AG08396 (cell line): ENCODE measurements at places on chromosomes 3 and 15.

- no peak for DNase-seq
These were observed 44.8 kb downstream of the CEMIP start for GRCh38 chr15:80823995-80824394.

- no peak for DNase-seq
These were observed 571.8 kb downstream of the FOXP1 start for GRCh38 chr3:71011565-71012287.

DNA sequence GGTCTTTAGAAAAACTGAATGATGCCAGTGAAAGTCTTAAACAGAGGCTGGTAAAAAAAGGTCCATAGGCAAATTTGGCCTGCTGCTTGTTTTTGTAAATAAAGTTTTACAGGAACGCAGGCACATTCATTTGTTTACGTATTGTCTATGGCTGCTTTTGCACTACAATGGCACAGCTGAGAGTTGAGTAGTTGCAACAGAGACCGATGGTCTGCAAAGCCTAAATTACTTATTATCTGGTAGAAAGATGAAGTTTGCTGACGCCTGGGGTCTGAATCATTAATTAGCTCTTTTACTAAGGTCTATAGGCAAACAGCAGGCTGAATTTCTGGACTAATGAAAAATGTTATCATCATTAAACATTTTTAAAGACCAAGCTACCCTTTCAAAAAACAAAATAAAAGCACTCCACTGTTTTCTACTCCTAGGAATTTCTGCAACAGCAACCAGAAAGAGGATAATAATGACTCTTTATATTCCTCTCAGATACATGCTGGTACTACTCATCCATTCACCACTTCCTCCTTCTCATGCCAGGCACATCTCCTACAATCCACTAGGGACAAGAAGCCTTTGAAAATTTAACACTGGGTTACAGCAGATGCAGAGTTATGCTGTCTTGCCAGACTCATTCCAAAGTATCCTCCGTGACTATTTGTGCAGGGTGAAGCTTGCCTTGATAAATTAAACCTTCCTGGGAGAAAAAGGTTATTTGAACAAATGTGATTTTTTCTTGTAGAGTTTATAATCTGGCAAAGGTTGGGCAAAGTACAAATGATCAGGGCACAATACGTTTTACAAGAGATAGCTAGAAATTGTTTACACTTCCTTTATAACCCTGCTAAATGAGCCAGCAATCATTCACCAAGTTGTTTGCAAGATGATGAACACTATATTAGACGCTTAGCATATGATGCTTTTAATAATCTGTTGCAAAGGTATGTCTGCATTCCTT, 6.0 kb downstream of the GATM start:
- DNase-seq: no peak

DNA sequence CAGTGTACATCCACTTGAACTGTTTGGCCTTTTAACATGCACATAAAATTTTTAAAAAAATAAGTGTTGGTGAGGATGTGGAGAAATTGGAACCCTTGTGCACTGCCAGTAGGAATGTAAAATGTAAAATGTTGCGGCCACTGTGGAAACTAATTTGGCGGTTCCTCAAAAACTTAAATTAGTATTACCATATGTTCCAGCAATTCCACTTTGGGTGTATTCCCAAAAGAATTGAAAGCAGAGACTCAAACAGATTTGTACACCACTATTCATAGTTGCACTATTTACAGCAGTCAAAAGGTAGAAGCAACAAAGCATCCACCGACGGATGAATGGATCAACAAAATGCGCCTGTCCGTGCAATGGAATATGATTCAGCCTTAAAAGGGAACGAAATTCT, 55.2 kb upstream of the SEC61A1 start:
- no peak for DNase-seq

GRCh38 chr3:197224034-197224444, 74.4 kb downstream of the DLG1 start:
- DNase-seq: peak; percentile 34

DNA sequence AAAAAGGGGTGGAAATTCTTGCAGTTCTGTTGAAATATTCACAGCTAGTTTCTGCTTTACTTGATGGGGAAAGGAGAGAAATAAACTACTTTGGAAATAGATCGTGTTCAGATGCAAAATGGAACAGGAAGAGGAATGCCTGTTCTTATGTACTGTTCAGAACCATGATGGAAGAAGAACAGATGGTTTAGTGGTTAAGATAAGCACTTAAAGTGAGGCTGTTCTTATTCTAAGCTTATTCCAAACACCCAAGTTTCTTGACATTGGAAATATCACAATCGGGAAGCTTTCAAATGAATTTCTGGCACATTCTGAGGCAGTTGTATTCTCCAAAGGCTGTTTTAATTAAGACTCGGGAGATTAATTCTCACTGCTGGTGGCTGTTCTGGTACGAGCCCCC, 228.5 kb downstream of the LSAMP start:
- no peak for DNase-seq

DNA sequence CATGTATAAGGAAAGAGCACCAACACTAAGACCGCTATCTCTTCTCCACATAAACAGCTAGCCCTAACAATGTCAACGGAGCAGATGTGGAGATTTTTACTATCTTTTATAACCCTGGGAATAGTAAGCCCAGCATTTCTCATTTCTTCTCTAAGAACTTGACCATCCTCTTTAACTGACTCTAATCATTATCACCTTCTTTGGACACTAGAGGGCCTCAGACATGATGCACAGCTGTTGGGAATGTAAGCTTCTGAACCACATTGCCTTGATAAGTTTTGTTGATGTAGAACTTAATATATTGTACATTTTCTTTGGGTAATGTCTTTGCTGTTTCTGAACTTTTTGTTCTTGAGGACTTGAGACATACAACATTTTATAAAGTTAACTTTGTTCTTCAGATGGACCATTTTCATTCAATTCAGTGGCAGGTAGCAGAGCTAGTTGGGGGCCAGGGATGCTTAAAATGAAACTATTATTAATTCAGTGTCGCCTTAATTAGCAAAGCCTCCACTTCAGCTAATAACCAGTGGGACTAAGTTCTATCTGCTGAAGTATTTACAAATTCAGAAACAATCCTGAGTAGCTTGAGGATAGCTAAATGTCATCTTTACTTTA, 9.6 kb upstream of the TAGLN3 start:
- peak; percentile 37 for DNase-seq

GRCh38 chr3:103055021-103055520, 620.3 kb downstream of the ZPLD1 start:
- DNase-seq: no peak

DNA sequence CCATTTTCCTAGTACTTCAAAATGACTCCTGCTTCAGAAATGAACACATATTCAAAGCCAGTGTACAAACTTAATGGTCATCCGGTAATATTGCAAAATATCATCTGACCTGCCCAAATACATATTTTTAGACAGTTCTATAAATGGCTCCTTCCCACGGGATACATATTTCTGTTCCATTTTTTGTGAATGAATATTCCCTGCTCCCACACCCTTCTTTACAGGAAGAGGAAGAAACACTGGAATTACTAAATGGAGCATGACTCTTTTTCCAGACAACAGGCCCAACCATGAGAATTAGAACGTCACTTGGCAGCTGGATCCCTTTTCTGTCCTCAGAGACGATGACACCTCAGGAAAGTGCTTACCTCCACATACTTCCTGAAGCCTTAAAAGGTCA, 38.0 kb upstream of the CBLB start:
- DNase-seq: peak; percentile 27

DNA sequence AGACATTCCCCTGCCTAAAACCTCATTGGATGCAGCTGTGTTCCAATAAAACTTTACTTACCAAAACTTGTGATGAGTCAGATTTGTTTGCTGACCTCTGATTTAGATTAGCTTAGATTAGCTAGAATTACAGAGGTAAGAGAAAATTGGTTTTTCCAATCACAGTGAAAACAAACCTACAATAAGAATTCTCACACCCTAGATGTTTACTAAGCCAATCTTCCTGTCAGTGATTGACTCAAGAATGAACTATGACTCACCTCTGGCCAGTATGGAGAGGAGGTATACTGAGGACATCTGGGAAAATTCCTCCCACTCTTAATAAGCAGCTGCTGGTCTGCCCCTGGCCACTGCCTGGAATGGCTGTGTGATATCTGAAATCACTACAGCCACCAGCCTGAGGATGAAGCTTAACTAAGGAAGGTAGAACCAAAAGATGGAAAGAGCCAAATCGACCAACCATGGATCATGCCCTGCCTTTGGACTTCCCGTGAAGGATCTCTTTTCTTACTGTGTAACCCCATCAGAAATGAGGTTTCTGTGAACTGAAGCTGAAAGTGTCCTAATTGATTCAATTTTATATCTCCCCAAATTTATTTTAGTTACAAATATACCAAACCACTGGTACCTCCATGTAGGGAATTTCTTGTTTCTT, 19.0 kb upstream of the GHSR start:
- no peak for DNase-seq

DNA sequence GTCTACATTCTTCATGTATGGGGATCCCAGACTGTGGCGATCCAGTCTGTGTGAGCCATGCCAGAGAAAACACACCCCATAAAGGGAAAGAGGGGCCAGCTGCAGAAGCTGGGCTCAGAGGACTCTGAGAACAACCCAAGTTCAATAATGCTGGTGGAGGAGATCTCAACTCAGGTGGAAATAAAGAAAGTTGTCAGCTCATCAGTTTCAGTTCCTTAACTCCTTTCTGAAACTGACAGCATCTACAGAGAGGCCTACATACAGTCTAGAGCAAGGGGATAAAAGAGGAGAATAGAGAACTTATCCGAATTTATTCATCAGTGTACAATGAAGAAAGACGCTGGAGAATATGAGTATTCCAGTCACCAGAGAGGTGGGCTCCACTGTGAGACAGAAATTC, 77.0 kb downstream of the NTRK3 start:
- DNase-seq: no peak

GRCh38 chr3:127026036-127026435, 43.1 kb downstream of the PLXNA1 start:
- no peak for DNase-seq

- DNase-seq: no peak
These were observed 200.5 kb downstream of the KLF13 start for GRCh38 chr15:31526916-31527690.

DNA sequence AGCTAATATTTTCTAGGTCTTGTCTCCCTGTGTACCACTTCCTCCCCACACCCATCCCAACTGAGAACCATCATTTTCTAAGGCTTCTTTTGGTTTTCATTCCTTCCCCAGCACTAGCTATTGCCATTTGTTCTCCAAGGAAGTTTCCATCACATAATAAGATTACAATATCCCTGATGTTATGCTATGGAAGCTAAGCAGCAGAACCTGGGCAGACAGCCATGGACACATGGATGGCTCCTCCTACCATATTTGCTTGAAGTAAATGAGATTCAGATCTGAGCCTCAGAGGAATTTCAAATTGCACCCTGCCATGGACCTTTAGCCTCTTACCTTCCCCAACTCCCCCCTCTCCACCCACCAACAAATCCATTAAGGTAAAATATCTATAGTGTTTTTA, 31.5 kb downstream of the GASK1A start:
- no peak for DNase-seq

- DNase-seq: peak; percentile 77
These were observed 7.6 kb downstream of the HSPBAP1 start for GRCh38 chr3:122786066-122786465.

GRCh38 chr3:151062611-151063010, 22.9 kb upstream of the MED12L start:
- DNase-seq: no peak

- no peak for DNase-seq
These were observed 166.0 kb downstream of the THSD4 start for GRCh38 chr15:71281256-71281655.

GRCh38 chr3:24343084-24343783, 151.4 kb downstream of the THRB start:
- peak; percentile 6 for DNase-seq

DNA sequence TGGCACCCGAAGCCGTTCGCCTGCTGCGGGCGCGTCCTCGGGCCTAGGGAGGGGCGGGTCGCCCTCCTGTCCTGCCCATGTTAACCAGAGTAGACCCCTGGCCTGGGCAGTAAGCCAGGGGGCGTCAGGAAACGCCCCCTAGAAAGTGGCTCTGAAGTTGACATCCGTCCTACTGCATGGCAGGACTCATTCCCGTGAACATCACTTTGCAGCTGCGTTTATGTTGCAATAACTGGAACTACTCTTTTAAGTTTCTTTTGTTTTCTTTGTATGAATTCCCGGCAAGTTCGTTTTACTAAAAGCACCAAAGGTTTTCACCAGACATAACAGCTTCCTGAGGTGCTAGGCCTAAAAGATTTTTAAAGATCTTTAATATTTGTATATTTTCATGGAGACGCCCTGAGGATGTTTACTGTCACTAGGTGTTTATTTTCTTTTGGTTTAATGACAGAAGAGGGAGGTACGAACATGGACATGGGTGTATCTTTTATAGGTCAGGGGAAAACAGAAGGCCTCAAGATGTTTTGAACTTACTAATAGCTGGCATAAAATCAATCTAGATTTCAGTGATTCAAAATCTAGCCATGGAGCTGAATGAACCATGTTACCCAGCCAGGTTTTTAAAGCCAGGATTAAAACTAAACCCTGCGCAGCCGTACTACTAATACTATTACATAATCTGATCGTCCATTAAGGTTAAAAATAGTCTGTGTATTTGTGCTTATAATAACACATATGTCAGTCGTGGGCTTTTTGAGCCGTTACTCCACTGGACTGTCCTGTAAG, 1.0 kb downstream of the C15orf61 start:
- DNase-seq: peak; percentile 39

DNA sequence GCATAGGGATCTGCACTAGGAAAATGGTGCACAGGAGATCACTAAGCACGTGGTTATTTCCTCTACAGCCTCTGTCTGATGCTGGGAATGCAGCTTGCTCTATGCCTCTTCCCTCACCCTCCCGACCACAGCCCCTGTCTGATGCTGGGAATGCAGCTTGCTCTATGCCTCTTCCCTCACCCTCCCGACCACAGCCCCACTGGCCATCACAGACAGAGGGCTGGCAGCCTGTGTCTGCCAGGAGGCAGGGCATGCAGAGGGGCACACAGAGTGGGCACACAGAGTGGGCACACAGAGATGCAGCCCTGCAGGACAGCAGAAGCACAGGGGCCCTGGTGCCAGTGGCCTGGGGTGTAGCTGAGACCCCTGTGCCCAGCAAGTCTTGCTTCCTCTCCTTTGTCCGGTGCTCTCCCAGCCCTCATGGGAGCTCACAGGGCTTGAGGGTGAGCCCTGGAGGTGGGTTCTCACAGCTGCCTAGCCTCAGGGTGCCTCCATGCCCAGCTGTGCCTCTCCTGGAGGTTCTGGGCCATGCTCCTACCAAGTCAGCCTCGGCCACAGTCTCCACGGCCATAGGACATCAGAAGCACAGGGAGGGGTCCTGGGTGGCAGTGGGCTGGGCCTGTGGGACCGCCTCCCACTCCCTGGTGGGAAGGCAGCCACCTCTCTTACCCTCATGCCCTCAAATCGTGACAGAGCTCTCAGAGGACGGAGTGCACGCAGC, 65.8 kb downstream of the EXOG start:
- DNase-seq: no peak

DNA sequence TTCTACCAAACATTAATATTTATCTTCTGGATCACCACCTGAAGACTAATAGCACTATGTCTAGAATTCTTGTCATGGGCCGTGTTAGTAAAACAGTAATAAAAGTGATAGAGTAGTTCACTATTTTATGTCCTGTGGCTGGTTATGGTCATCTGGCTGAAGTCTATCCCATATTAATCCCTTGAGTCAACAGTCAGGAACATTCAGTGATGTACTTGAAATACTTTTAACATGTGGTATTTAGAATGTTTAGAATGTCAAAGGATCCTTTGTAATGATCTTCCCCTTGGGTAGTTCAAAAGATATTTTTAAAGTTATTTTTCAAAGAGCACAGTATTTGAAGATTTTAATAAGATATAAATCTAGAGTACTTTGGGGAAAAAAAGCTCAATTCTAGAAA, 117.0 kb downstream of the MBNL1 start:
- DNase-seq: peak; percentile 13

- no peak for DNase-seq
These were observed 24.9 kb upstream of the DNAAF4 start for GRCh38 chr15:55532944-55533343.
